CD4-positive, alpha-beta T cell treated with Interleukin-6 at 100 ng/mL for 8 hours (primary cell): ENCODE measurements at places on chromosomes 11 and 22.

DNA sequence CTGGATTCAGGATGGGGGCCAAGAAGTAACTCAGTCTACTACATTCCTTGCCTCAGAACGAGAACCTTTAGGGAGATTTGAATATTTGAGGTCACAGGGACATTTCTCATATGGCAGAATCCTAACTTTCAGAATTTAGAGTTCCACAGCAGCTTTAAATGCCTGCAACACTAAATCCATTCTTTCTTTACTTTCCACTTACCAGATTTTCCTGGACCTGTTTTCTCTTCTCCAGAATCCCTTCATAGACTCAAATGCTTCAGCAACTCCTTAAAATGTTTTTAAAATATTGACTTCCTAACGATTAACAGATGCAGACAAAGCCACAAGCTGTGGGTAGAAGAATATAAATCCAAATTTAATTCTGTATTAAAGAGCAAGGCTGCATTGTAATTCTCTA, 63.1 kb downstream of the PRSS23 start:
- no peak for DNase-seq

DNA sequence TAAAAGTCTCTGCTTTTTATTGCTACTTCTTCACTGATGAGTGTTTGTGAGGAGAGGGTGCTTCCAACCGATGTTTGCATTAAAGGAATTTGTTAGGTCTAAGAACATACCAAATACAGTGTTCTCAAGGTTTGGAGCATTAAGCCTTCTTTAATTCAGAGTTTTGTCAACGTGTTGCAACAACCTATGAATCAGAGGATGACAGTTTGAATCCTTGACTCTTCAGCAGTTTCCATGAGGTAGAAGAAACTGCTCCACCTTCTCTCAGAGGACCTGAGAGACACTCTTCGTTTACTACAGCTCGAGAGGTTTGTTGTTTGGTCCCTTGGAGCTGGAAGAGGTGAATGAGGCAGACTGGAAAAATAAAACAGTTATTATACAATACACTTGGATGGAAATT, 55.7 kb downstream of the NCAM1 start:
- no peak for DNase-seq

- no peak for DNase-seq
These were observed 25.7 kb downstream of the OPCML start for GRCh38 chr11:133506551-133507094.

DNA sequence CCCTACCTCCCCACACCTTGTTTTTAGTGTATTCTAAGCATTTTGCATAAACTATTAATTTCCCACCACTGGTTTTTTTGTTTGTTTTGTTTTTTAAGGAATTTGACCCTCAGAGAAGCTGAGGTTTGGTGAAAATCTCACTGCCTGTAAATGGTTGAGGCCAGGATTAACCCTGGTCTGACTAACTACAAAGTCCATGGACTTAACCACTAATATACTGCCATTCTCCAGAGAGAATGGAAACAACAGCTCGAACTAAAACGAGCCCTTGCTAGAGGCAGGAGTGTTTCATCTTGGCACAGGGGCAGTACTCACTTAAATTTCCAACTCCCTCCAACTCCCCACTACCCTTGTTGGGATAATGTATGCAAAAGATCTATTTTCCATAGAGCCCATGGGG, 3.0 kb downstream of the CTNND1 start:
- DNase-seq, result no peak

DNA sequence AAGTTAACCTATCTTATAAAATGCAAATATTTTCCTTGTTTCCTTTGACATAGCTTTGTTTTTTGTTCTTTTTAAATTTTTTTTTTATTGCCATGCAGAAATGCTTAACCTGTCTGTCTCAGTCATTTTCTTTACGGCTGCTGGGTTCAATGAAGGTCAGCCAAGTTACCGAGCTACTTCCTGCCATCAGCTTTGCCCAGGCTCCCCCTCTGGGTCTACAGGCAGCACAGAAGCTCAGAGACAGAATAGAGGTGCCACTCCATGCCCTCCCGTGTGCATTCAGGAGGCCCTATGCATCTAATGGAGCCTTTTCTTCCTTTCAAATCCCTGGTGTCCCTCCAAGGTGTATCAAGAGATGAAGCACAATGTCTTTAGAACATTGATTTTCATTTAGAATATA, 411.0 kb upstream of the NARS2 start:
- DNase-seq, result no peak

- DNase-seq, result no peak
These were observed 30.4 kb upstream of the PITPNB start for GRCh38 chr22:27949421-27949820.

GRCh38 chr11:134347441-134347840, 15.7 kb downstream of the GLB1L2 start:
- no peak for DNase-seq

- no peak for DNase-seq
These were observed 309.1 kb upstream of the C11orf87 start for GRCh38 chr11:109112821-109113280.

GRCh38 chr11:117824571-117825537, at the start of gene FXYD2:
FXYD2 (minus strand) TSS chr11:117824744; CDS start chr11:117824678, 66 bp downstream.
- DNase-seq, result no peak
